Thoracic aorta (tissue), 2 donors: ENCODE measurements at places on chromosomes 2 and 18. TPM values are rescaled to one million over a fixed set of nuclear protein-coding genes. Genes with fewer than 3 reads are reported as not detected.
A peak's percentile ranks its signal among the peaks of the same experiment; 100 is the strongest.

The NDC80 gene
- total RNA-seq, result 1.6 TPM

The MOGAT1 gene
- not detected for total RNA-seq

The HRH4 gene
- total RNA-seq, result not detected

The CCDC102B gene
- 10.6 TPM for total RNA-seq

The HOXD1 gene
- not detected for total RNA-seq

The CFAP65 gene
- total RNA-seq, result not detected

DNA sequence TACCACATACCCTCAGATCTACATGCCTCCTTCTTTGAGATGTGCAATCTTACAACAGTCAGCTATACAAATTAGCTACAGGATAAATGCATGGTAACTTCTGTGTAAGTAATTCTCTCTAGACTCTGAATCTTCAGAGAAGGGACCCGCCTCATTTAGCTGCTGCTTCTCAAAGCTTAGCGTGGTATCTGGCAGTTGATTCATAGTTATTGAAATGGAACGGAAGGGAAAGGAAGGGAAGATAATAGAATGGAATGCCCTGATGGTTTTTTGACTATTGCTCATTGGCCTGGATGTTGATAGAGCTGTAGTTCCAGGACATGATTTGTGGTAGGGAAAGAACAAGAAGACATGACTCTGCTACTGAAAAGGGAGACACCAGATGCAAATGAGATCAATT, 498.1 kb upstream of the CRIM1 start:
- no peak for DNase-seq

DNA sequence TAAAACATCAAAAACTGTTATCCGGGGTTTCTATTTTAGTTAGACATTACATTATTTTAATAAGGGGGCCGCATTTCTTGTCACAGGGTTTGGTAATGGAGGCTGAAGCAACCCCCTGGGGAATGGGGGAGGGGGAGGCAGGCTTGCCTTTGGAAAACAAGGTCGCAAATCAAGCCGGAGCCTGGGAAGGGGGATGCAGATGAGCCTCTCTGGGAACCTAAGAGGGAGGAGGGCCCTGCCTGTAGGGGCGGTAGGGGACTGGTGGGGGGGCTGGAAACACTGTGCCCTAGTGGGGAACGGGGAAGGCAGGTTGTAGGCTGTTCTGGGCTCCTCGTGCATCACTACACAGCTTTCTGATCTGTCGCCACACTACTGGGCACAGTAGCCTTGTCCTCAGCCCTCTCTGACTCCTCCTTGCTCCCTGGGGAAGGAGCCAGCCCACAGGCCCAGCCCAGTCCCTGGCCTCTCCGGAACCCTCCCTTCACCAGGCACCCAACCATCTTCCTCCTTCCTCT, 170.2 kb upstream of the SMAD2 start:
- DNase-seq, result no peak

- peak; percentile 66 for DNase-seq
These were observed at the start of gene POU3F3 for GRCh38 chr2:104853534-104854497. Gene POU3F3 (plus strand): TSS chr2:104854115. CDS start chr2:104855511, 1,396 bp downstream.

GRCh38 chr2:236646871-236647270, 77.2 kb downstream of the ACKR3 start:
- DNase-seq, result no peak

GRCh38 chr2:47867205-47867604, 39.1 kb downstream of the FBXO11 start:
- no peak for DNase-seq

- DNase-seq, result no peak
These were observed 16.0 kb downstream of the CD28 start for GRCh38 chr2:203722411-203722810.
